CD4-positive, alpha-beta memory T cell (primary cell): ENCODE measurements at places on chromosomes 12 and 14.

DNA sequence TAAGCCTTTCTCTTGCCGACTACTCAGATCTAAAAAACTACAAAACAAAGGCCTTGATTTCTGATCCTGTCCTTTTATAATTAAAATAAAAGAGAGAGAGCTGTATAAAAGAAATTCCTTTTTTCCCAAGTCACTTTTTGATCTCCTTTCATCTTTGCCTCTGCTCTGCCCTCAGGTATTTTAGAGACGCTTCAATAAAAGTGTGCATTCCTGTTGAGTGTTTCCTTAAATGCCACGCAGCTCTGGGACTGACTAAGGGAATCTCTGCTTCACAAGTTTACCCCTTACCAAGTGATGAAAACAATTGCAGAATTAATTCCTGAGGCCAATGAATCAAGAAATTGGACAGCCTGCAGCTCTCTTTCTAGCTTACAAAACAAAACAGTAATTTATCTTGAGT lies 1109.8 kb downstream of the TMTC2 start:
- no peak for DNase-seq
- no peak overlapping the region for H3K27ac ChIP-seq
- no peaks in the 10 kb centered on the region for H3K36me3 ChIP-seq
- no peak overlapping the region for H3K4me3 ChIP-seq

- H3K36me3 ChIP-seq = no peaks in the 10 kb centered on the region
- H3K4me1 ChIP-seq = no peaks in the 10 kb centered on the region
- H3K27ac ChIP-seq = no peak overlapping the region
- H3K27me3 ChIP-seq = no peaks in the 10 kb centered on the region
- no peak for DNase-seq
Observed at GRCh38 chr12:29299633-29300032, 81.3 kb downstream of the ERGIC2 start.

GRCh38 chr12:20345866-20346265 lies 22.5 kb upstream of the PDE3A start:
- no peaks in the 10 kb centered on the region for H3K4me1 ChIP-seq
- H3K27me3 ChIP-seq = no peaks in the 10 kb centered on the region
- H3K36me3 ChIP-seq = no peaks in the 10 kb centered on the region
- no peak for DNase-seq
- H3K27ac ChIP-seq = no peak overlapping the region
- no peak overlapping the region for H3K4me3 ChIP-seq

DNA sequence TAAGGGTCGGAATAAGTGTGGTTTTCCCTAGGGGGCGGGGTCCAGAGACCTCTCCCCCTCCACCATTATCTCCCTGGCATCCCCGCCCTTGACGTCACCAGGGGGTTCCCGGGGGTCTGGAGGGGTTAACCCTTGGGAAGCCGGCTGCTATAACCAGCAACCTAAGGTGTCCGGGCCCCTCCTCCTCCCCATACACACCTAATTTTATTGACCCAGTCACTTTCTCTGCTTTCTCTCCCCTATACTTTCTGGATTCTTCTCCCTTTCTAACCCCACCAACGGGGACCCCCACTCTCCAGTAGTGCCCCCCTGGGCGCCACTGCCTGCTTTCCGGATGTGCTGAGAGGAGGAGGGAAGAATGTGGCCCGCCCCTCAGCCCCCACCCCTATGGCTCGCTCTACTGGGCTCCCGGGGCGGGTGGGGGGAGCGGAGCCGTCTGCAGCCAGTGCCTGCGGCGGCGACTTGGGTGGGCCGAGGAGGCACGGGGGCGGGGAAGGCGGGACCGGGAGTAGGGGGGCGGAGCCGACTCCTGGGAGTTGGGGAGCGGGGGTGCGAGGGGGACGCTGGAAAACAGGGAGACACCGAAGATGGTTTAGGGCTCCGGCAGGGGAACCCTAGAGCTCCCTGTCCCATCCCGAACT lies 1.8 kb downstream of the GLI1 start:
- peak overlapping the region; percentile 42 for H3K4me3 ChIP-seq
- DNase-seq = no peak
- H3K27ac ChIP-seq = no peak overlapping the region
- H3K27me3 ChIP-seq = peaks cover 12% of the 10 kb centered on the region
- H3K36me3 ChIP-seq = no peaks in the 10 kb centered on the region

GRCh38 chr12:117686911-117687377 lies 281.8 kb downstream of the KSR2 start:
- H3K27ac ChIP-seq = no peak overlapping the region
- no peak overlapping the region for H3K4me3 ChIP-seq
- H3K27me3 ChIP-seq = no peaks in the 10 kb centered on the region
- no peaks in the 10 kb centered on the region for H3K36me3 ChIP-seq

DNA sequence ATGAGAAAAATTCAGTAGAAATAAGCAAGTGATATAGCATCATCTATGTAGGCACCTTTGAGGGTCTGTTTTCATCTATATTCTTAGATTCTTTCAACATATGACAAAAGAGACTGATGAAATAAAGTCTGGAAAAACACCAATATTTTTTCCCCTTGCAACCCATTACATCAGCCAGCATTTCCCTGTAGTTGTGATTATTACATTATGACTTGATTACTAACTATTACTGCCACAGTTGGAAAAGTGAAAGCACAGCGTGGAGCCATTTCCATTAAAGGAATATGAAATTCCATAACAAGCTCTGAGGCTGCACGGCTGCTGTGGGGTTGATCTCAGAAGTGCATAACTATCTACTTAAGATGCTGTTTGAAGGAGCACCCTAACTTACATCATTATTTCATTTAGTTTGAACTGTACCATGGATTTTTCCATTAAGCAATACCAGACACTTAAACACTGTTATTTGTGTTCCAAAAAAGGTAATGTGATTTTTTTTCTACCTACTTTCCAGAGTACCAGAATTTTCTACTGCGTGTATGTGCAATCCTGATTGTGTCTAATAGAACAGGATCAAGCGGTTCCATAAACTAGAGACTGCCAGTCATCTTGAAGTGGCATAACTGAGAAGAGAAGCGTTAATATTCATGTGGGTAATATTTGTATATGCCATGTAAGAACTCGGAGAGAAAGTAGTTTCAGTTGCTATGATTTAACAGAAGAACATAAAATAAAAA lies 405.5 kb downstream of the MDGA2 start:
- no peaks in the 10 kb centered on the region for H3K27me3 ChIP-seq
- no peaks in the 10 kb centered on the region for H3K36me3 ChIP-seq
- H3K4me1 ChIP-seq = no peaks in the 10 kb centered on the region
- H3K4me3 ChIP-seq = no peak overlapping the region

GRCh38 chr12:115423546-115423987 lies 739.6 kb upstream of the TBX3 start:
- H3K27me3 ChIP-seq = no peaks in the 10 kb centered on the region
- DNase-seq = no peak
- no peak overlapping the region for H3K4me3 ChIP-seq
- no peaks in the 10 kb centered on the region for H3K4me1 ChIP-seq
- H3K36me3 ChIP-seq = no peaks in the 10 kb centered on the region

DNA sequence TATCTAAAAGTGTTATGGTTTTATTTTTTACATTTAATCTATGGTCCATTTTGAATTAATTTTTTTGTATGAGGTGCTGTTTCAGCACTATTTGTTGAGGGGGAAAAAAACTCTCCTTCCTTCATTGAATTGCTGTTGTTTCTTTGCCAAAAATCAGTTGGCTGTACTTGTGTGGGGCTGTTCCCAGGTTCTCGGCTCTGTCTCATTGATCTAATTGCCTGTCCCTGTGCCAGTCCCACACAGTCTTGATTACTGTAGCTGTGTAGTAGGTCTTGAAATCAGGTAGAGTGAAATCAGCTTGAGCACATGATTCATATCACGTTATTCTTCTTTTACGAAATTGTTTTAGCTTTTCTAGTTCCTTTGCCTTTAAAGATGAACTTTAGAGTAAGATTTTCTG lies 109.7 kb downstream of the ADGRD1 start:
- H3K4me3 ChIP-seq = no peak overlapping the region
- H3K4me1 ChIP-seq = no peaks in the 10 kb centered on the region
- H3K36me3 ChIP-seq = no peaks in the 10 kb centered on the region
- DNase-seq = no peak
- no peaks in the 10 kb centered on the region for H3K27me3 ChIP-seq

DNA sequence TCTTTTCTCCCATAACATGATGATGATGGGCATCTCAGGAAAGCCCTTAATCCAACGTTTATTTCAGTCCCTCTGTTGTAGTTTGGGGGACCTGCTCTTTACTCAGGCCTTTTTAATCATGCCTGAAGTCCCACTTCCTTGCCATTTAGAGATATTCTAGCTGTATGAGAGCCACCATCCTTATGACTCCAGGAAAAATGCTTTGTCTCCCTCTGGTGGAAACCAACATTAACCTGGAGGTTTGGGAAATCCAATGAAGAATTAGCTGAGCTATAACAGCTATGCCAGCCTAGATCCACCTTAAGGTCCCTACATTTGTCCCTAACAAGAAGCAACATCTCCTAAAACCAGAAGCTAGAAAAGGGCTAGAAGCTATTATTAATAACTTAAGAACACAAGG lies 1399.1 kb downstream of the LRFN5 start:
- H3K27me3 ChIP-seq = no peaks in the 10 kb centered on the region
- DNase-seq = no peak
- no peak overlapping the region for H3K4me3 ChIP-seq
- no peaks in the 10 kb centered on the region for H3K4me1 ChIP-seq

DNA sequence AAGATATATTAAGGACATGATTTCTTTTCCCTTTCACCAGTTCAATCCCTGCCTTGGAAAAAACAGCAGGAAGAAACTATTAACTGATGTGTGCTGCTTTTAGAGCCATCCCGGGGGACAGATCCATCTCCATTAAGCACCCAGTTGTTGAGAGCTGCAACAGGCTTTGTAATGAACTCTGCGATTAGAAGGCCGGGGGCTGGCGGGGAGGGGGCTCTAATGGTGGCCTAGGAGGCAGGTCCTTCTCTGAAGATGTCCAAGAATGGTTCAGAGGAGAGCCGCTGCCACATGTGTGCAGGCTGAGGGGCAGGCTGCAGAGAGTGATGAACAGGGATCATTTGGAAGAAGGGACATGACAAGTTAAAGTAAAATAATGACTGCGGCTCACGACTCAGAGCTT lies 67.8 kb downstream of the GALNT8 start:
- no peak overlapping the region for H3K4me3 ChIP-seq
- H3K36me3 ChIP-seq = no peaks in the 10 kb centered on the region
- DNase-seq = no peak

DNA sequence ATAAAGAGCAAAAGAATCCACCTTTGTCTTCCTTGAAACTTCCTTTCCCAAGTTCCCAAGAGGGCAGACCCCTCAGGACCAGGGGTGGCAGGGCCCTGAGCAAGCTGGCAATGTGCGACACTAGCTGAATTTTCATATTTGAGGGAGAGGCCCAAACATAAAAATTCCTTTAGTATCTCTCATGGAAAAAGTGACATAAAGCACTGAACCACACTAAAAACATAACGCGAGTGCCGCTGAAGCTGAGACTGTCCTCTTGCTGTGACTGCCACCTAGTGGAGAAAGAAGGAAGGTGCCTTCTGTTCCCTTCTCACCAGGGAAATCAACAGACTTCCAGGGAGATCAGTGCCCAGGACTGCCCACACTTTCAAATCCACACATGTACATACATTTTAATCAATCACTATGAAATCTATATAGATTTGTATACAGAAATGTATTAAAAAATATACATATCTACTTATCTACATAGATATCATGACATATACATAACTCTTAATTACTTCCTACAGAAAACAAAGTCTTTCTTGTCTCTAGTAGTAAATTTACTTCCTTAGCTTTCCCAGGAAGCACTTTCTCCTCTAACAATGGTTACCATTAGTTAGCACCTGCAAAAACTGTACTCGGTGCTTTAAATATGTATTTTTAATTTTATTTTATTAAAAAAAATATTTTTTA lies 53.8 kb downstream of the SSH1 start:
- H3K4me3 ChIP-seq = no peak overlapping the region
- H3K36me3 ChIP-seq = peaks cover 38% of the 10 kb centered on the region
- H3K4me1 ChIP-seq = no peaks in the 10 kb centered on the region
- H3K27ac ChIP-seq = no peak overlapping the region

DNA sequence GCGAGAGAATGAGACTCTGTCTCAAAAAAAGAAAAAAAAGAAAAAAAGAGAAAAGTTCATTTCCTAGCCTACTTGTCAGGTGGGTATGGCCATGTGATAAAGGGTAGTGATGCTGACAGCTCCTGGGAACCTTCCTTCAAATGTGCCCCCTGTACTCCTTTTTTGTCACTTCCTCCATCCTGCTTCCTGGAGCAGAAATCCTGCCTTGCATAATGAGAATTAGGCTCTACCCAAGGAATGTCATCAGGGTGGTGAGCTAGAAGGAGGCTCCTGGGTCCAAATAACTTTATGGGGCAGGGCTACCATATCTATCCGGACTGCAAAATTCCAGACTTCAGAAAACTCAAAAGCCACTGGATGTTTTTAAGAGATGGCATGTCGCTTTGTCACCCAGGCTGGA lies 27.8 kb upstream of the FBXO34 start:
- H3K4me1 ChIP-seq = no peaks in the 10 kb centered on the region
- H3K27ac ChIP-seq = no peak overlapping the region
- H3K36me3 ChIP-seq = no peaks in the 10 kb centered on the region
- H3K4me3 ChIP-seq = no peak overlapping the region
- no peaks in the 10 kb centered on the region for H3K27me3 ChIP-seq
- DNase-seq = no peak

DNA sequence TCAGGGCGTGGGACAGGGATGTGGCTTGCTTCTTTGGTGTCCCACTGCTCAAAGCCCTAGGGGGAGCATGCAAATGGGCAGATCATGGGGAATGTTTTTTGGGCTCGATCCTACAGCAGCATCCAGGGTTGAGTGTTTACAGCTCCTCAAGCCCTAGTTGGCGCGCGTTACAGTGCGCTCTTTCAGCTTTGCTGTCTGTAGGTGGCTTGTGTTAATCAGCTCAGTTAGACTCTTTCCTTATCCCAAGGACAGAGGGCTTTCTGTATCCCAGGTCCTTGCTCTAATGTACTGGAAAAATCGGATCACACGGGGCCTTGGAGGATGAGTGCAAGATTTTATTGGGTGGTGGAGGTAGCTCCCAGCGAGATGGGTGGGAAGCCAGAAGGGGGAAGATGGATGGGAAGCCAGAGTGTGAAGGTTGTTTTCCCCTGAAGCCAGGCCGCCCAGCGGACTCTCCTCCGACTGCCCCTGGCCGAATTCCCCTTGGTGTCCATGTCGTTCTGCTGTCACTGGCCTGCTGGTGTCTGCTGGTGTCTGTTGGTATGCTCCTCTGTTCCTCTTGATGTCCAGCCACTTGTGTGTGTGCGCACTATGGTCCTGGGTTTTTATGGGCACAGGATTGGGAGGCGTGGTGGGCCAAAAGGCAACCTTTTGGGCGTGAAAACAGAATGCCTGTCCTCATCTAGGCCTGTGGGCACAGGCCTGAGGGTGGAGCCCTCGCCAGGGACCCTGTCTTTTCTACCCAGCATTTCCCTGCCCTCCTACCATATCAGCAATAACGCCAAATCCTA lies 10.7 kb upstream of the TXNRD1 start:
- no peak overlapping the region for H3K4me3 ChIP-seq
- H3K36me3 ChIP-seq = no peaks in the 10 kb centered on the region
- no peak overlapping the region for H3K27ac ChIP-seq
- no peaks in the 10 kb centered on the region for H3K27me3 ChIP-seq

- H3K4me3 ChIP-seq = no peak overlapping the region
- no peak for DNase-seq
- H3K36me3 ChIP-seq = peaks cover 64% of the 10 kb centered on the region
- H3K4me1 ChIP-seq = no peaks in the 10 kb centered on the region
- no peak overlapping the region for H3K27ac ChIP-seq
Observed at GRCh38 chr14:31106768-31107167, 80.6 kb upstream of the STRN3 start.
